T-cell (primary cell): ENCODE measurements at places on chromosomes 6 and 20.

DNA sequence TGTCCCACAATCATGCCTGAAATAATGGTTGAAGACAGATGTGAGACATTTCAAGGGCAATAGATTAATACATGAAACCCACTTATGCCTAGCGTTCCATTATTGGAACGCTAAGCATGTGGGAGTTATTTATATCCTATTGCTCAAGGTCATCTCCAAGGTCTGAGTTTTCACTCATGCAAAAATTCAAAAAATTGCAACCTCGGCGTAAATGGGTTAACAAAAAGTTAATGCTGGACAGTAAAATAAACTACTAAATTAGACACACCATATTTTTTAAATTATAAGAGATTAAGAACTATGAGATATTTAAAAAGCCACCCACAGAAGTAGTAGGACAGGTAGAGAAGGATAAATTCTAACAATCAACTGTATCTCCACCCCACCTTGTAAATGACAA, 98.4 kb downstream of the ESR1 start:
- no peak for DNase-seq

DNA sequence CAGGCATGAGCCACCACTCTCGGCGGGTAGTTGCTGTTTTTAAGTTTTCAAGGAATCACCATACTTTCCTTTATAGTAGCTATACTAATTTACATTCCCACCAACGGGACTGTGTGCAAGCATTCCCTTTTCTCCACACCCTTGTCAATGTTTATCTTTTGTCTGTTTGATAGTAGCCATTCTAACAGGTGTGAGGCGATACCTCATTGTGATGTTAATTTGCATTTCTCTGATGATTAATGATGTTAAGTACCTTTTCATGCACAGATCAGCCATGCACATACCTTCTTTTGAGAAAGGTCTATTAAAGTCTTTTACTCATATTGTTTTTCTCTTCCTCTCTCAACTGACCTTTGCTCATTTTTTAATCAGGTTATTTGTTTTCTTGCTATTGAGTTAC, 43.0 kb upstream of the CCND3 start:
- no peak for DNase-seq

DNA sequence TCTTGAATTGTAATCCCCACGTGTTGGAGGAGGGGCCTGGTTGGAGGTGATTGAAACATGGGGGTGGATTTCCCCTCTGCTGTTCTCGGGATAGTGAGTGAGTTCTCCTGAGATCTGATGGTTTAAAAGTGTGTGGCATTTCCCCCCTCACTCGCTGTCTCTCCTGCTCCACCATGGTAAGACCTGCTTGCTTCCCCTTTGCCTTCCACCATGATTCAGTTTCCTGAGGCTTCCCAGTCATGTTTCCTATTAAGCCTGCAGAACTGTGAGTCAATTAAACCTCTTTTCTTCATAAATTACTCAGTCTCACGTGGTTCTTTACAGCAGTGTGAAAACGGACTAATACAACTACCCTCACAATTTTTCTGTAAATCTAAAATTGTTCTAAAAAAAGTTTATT, 26.8 kb upstream of the FAM184A start:
- DNase-seq = no peak

DNA sequence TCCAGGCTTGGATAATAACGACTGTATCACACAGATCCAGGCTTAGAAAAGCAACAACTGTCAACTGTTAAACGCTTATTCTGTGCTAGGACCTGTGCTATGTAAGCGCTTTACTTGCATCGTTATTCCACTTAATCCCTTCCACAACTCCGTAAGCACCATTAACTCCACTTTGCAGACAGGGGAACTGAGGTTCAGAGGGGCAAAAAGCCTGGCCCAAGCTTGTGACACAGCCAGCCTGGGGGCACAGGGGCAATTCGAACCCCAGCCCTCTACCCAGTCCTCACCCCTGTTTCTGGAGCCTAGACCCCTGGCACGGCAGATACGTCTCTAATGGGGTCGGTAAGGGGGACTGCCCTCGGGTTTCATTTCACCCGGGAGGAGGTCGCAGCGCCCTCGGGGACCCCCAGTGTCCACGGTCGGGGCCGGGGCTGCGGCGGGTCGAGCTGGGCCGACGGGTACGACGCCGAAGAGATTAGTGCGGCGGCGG, 411 bp downstream of the DSN1 start:
- no peak for DNase-seq

DNA sequence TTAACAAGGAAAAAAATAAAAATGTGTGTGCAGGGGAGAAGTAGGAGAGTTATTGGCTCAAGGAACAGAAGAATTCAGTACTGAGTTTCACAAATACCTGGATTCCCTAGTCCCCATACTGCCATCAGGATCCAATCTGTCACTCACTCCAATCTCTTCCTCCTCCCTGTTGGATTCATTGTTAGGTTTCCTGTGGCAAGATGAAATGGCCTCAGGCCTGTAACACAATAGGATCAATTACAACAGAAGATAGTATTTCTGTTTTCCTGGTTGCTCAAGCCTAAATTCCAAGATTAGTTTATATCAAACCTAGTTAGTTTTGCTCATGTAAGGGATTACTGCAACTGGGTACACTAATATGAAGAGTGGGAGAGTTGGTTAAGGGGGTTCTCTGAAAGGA, 24.4 kb downstream of the HCRTR2 start:
- no peak for DNase-seq
